ENCODE measurements at places on chromosomes 16 and 17.
A peak's percentile ranks its signal among the peaks of the same experiment; 100 is the strongest.

DNA sequence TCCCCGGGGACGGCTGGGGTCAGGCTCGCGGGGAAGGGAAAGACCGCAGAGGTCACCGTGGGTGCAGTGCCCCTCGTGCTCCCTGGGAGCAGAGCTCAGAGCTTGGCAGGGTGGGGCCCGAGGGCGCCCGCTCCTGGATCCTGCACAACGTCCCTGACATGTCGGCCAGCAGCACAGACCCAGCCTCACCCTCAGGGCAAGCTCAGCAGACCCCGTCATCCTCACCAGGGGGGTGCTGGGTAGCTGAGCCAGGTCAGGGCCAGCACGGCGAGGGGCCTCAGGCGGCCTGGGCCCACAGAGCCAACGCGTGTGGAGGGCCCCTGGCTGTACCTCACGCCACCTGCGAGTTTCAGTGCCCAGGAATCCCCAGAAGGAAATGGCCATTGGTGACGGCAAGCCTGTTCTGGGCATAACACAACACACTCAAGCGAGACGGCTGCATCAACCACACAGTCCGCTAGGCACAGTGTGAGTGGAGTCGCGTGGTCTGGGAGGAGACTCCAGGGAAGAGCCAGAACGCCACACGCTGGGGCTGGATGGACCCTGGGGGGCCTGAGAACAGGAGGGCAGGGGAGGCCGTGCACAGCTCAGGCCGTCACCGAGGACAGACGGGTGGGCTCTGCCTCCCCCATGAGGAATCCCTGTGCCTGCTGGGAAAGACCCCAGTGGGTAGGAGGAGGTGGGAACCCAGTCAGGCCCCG is 60.3 kb downstream of the ZNF778 start:
- no peak for DNase-seq

GRCh38 chr17:72416054-72416675 is 295.3 kb downstream of the SOX9 start:
- no peak for DNase-seq

DNA sequence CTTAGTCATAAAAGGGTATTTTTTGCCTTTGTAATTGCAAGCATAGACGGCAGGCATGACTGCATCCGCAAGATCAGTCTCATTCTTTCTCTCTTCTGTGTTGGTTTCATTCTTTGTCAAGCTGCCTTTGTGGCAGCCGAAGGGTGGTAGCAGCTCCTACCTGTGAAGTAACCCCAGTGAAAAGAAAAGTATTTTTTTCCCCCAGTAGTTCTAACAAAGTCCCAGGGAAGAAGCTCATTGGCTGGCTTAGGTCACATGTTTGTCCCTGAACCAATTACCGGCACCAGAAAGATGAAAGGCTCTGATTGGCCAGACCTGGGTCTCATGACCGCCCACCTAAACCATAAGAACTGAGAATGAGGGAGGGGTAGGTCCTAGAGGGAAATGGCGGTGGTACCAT is 110.7 kb downstream of the RAP1GAP2 start:
- DNase-seq = no peak

DNA sequence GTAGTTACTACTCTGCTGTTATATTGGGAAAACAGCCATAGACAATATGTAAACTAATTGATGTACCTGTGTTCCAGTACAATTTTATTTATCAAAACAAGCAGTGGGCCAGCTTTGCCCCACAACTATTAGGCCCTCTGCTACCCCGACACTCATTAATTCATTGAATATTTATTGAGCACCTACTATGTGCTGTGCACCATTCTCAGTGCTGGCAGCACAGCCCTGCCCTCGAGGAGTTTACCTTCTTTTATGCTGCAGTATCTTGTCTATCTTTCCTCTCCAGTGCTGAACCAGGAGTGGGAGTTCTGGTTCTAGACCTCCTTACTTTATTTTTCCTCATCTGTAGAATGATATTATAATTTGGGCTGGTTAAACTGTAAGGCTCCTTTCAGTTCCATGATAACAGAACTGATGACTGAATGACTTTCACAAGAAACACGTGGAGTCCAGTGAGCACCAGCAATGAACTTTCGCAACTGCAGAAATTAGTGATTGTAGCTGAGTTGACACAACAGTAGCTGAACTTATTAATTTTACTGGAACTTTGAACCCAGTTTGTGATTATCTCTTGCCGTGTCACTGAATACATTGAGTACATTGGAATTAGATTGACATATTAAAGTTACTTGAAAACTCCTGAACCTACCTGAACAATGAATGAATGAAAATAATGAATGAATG is 2.4 kb downstream of the GOSR2 start:
- peak; percentile 63 for DNase-seq

DNA sequence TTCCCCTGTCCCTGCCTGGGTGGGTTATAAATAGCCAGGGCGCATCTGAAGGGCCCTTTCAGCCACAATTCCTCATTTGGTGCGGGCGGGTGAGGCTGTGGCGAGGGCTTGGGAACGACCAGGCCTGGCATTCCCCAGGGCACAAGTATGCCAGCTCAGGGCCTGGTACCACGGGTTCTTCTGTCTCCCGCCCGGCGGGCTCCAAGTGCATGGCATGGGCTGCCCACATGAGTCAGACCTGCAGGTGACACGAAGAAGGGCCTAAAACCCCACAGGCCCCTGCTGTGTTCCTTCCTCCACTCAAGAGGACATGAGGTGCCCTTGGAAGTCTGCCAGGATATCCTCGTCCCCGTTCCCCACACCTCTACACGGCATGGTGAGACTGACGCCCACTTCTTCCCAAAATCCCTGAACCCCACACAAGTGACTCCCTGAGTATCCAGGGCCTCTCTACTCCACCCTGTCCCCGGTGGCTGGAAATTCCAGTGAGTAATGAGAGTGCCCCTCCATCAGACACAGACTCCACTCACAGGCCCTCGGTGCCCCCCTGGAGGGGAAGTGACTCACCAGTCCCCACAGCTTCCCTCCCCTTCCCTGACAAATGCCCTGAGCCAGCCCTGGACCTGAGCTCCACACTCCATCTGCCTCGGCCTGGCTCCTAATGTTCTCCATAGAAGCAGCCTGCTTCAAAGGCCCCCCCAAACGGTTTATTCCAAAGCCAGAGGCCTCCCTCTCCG is 68.8 kb downstream of the ABR start:
- peak; percentile 88 for DNase-seq
